ENCODE measurements at places on chromosomes 13 and 19.

GRCh38 chr13:40190641-40191100 is 475.8 kb downstream of the FOXO1 start:
- peak; percentile 78 for DNase-seq

- no peak for DNase-seq
These were observed 152.5 kb downstream of the GGACT start for GRCh38 chr13:100436099-100436498.

DNA sequence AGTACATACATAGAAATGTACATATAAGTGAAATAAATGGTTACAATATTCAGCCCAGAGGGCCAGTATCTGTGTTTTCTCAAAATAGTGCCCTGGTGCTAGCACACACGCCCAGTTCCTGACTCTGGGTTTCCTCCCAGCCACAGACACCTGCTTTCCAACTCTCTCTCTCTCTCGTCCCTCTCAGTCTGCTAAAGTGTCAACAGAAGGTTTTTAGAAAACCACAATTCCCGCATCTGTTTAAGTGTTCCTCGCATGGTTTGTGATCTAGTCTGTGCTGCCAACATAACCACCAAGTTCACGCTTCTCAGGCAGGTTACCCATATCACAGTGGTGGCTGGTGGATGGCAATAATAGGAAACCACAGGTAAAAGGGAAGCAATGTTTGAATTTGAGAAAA is 17.8 kb upstream of the UPF3A start:
- DNase-seq = no peak

GRCh38 chr19:43437712-43438111 is 23.0 kb downstream of the TEX101 start:
- no peak for DNase-seq

DNA sequence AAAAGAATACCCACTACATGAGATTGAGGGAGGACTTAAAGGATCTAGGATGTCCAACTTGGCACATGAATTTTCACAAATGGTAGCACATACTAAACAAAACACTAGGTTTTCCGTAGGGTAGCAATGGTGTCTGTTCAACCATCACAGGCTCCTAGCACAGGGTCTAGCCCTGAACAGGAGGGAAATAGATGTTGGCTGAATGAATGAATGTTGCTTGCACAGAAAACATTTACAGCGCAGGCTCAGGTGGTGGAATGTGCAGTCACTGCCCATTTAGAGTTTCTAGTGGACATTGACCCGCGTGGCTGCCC is 1.9 kb upstream of the MYCBP2 start:
- DNase-seq = no peak

All from NCI-H1694 (cell line).